ENCODE measurements at places on chromosomes 5 and 9. TPM values are rescaled to one million over a fixed set of nuclear protein-coding genes. Genes with fewer than 3 reads are reported as not detected.

The TMEM171 gene
- not detected for total RNA-seq

DNA sequence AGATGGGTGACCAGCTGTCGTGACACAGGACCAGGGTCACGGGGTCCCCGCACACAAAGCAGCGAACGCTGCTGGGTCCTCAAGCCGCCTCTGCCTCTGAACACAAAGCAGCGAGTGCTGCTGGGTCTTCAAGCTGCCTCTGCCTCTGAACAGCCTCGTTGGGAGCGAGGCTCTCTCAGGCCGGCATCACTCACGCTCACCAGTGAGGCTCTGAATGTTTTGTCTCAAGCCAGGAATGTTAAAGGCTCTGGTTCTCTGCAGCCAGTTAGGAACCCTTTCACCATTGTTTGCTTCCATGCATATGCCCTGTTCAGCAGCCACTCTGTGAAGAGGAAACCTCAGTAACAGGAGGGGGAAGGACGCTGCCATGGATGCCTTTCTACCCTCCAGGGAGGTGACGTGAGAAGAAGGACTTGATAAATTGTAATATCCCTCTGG lies 82.7 kb upstream of the TAF11L2 start:
- no peak for DNase-seq

DNA sequence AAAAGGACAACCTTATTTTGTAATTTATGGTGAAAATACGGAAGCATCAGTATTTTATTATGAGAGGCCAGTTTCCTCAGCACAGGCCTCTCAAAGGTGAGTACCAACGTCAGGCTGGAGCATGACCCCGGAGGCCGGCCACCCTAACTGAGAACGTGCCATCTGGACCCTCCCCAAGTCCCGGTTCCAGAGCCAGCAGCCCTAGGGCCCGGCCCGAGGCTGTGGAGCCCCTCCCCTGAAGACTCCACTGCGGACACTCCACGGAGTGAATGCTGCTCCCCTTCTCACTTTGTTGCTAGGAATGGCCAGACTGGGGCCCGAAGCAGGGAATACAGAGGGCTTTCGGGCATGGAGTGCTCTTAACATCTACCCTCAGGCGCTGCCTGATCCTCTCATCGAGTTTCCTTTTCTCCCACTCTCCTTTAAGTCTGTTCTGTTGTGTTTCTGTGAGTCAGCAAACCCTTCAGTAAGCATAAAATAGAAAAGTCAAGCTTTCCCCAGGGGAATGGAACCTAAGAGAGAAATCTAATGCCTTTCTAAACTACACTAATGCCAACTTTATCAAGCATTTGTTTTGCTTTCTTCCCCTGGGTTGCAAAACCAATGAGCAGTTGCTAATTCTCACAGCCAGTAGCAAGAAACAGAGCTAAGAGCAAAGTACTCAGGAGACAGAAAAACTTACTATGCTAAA lies 4.5 kb downstream of the BRD9 start:
- no peak for DNase-seq

The GRXCR2 gene
- not detected for total RNA-seq

GRCh38 chr9:4197548-4197947 lies 102.3 kb downstream of the GLIS3 start:
- no peak for DNase-seq

- no peak for DNase-seq
Observed at GRCh38 chr5:2369178-2369577, 382.3 kb downstream of the IRX2 start.

- no peak for DNase-seq
Observed at GRCh38 chr5:82717738-82718137, 359.5 kb downstream of the TMEM167A start.

DNA sequence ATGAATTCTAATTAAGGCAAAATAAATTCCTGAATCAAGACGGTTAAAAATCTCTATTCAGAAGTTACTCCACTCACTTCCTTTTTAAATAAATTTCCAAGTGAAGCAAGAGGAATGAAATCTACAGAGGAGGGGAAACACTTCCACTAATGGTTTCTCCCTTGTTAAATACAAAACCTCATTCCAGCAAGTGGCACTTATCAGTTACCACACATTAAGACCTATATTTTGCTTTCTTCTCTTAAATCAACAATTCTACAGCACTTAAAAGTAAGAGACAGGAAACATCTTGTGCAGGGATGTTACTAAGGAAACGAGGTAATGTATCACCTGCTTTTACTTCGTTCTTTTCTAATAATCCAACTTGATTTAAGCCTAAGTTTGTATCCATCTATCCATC lies 172.6 kb downstream of the RAPGEF6 start:
- DNase-seq: no peak

The IFNE gene
- total RNA-seq: not detected

The ACTBL2 gene
- not detected for total RNA-seq

GRCh38 chr5:148952097-148952867 lies 110.6 kb downstream of the SH3TC2 start:
- no peak for DNase-seq

DNA sequence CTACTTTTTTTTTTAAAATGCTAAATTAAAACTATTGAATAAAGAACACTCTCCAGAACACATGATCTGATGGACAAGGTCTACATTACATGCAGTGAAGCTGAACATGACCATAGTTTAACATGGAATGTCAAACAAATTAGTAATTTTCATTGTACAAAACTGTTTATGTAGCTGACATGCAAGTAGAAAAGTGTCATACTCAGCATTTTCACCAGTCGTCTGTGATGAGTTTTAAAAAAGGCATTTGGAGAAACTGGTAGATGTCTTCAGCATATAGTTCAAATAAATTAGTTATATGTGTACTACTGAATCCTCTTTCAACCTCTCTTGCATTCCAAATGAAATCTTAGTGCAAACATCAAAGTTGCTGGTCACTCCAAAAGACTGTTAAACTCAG lies 301.9 kb downstream of the FER start:
- DNase-seq: no peak

DNA sequence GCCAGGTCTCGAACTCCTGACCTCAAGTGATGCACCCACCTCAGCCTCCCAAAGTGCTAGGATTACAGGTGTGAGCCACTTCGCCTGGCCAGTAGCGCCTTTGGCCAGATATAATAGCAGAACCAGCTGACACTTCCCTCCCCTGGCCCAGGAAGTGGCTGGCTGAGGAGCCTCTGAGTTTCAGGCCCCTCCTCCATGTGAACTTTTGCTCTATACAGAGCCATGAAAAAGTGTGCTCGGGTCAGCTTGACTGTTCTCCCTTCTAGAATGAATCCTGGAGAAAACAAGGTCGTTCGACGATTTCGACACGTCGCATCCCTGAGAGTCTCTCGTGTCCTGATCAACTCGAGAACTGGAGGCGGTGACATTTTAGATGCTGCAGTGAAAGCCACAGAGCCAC lies 8.6 kb upstream of the ZDHHC12 start:
- no peak for DNase-seq

DNA sequence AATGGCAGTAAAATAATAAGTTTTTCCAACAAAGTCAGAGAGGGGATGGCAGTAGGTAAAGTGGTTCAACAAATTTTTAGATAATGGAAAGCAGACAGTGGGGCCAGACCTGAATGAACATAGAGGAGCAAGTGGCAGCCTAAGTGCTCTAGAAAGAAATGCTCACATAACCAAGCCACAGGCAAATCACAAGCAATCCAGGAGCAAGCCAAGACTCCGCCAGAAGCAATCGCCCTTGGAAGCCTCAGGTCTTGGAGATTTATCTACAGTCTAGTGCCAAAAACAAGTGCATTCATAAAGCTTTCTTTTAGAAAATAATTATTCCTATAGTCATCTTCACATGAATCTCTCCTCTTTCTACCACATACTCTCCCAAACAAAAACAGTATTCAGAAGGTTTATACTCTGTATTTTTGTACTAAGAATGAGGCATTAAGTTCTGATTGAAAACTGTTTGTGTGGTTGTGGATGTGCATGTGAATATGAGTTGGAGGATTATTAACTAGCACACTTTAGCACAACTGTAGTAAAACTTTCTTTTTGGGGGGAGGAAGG lies 375.5 kb downstream of the CDH9 start:
- DNase-seq: no peak

The FSTL4 gene
- total RNA-seq: 1.3 TPM

DNA sequence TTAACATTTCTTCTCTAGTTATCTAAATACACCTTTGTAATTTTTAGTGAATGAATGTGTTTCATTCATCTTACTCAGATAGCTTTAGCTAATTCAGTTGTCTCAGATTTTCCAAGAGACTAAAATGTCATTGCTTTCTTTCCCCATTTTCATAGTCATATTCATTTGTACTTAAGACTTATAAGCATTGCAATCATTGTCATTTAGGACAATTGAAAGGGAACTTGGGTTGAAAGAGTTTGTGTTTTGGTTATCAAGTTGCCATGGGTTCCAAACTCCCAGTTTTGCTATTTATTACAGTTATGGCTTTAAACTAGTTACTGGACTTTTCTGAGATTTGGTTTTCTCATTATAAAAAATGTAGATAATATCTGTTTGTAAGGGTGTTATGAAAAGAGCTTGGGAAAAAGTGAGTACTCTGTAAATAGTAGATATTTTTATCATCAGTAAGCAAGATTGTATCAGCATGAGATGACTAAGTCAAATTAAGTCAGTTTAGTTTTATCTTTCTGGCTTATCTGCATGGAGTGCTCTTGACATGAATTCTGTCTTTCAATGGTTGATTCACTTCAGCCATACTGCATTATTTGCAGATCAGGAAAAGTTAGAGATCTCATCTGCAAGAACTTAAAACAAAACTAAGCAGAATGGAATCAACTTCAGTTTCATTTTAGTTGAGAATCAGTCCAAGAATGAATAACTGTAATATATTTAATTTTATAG lies 107.5 kb downstream of the PBX3 start:
- no peak for DNase-seq

DNA sequence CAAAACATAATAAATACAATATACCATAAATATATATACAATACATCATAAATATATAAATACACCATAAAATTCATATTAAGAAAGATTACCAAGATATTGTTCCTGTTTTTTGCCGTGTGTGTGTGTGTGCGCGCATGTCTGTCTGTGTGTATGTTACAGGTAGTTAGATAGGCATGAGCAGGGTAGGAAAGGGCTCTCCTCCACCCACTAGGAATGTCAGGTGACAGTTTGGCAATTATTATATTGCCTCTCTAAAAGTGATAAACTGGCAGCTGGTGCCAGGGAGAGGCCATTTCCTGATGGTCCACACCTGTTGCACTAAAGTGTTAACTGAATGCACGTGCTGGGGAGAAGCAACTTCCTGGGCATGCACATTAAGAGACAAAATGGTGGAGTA lies 232.8 kb downstream of the ADAMTS6 start:
- no peak for DNase-seq

- no peak for DNase-seq
Observed at GRCh38 chr9:7467186-7467585, 332.4 kb downstream of the DMAC1 start.

- no peak for DNase-seq
Observed at GRCh38 chr5:55847837-55848236, 3.3 kb upstream of the IL31RA start.

GRCh38 chr9:121499427-121500164 lies at the start of gene GGTA1:
Gene GGTA1 (minus strand): TSS chr9:121499844. CDS start chr9:121467922, 31,922 bp downstream.
- DNase-seq: peak; percentile 54

DNA sequence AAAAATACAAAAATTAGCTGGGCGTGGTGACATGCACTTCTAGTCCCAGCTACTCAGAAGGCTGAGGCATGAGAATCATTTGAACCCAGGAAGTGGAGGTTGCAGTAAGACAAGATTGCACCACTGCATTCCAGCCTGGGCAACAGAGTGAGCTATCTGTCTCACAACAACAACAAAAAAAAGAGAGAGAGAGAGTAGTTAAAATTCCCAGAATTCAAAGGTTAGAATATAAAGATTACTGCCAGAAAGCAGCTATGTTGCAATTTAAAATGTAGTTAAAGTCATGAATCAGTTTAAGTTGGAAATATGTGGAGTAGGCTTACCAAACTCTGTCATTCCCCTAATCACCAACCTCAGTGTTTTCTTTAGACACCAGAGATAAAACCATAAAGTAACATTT lies 58.7 kb upstream of the SUSD1 start:
- DNase-seq: no peak

GRCh38 chr9:69981686-69982445 lies 61.8 kb upstream of the MAMDC2 start:
- no peak for DNase-seq

- no peak for DNase-seq
Observed at GRCh38 chr5:116436674-116437350, 137.8 kb downstream of the SEMA6A start.

GRCh38 chr5:147669169-147669869 lies 113.2 kb downstream of the JAKMIP2 start:
- DNase-seq: peak; percentile 16

Data from body of pancreas (tissue), 4 donors.